ENCODE measurements at places on chromosomes 4 and X.

- DNase-seq: no peak
These were observed 949.9 kb downstream of the TECRL start for GRCh38 chr4:63459329-63459728.

DNA sequence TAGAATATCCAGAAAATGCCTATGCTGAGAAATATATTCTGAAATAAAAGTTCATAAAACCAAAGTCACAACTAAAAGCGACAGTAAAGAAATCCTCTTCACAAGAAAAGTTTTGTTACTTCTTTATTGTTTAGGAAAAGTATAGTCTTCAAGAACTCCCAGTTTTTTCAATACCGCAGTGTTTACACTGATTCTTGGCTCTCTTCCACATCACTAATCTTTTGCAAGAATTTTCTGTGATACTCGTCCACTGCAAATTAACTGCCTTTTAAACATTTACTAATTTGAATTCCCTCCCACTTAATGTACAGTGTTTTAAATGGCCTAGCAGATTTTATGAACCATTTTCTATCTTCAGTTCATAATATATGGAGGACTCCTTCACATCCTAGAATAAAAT lies 65.1 kb downstream of the HPGDS start:
- DNase-seq: no peak

- no peak for DNase-seq
These were observed 94.5 kb upstream of the GALNTL6 start for GRCh38 chr4:171718665-171719064.

DNA sequence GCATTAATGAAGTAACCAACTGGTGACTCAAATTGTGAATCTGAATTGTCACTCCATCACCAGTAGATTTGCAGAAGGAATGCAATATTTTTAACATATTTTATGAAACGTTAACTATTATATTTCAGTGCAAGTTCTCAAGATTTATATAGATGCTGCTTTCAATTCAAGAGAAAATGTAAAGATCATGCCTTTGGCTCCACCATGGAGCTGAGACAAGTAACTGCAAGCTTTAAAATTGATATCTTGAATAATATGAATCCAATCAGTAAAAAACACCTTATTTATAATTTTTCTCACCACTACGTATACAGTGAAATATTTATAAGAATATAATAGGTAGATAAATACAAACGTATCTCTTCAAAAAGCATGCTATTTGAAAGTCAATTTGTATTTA lies 27.8 kb upstream of the GALNTL6 start:
- no peak for DNase-seq

DNA sequence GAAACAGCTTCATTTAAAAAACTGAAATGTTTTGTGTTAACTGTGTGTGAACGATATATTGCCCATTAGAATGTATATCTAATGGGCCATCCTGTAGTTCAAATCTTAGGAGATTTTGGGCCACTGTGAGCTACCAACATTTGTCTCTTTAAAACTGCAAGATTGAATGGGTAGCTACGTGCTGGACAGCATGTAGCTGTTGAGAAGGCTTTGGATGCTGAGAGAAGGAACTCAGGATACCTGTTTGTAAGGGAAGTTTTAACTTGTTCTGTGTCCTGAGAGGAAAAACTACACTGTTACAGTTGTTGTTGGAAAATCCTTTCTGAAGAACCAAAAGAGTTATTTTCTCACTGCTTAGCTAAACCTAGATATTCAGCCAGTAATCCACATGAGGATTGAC lies 45.9 kb downstream of the PDLIM5 start:
- no peak for DNase-seq

- no peak for DNase-seq
These were observed 34.0 kb downstream of the HSD17B11 start for GRCh38 chr4:87356832-87357526.

DNA sequence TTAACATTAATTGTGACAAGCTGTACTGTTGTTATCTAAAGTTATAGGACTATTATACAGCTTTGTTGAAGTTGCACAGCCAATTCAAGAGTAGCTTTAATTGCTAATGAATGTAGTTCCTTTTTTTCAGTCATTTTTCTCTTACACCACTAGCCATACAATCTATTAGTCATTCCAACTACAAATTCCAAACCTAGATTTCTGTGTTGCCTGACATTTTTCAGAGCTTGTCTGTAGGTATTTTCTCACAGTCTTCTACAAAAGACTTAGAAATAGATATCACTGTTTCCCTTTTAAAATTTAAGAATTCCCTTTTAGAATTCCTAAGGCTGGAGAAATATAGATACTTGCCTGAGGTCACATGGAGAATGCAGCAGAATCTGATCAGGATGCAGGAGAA lies 307.0 kb upstream of the HS3ST1 start:
- DNase-seq: no peak

GRCh38 chr4:153036931-153037482 lies 100.9 kb downstream of the FHDC1 start:
- no peak for DNase-seq

GRCh38 chr4:37847311-37847884 lies 20.9 kb downstream of the PGM2 start:
- no peak for DNase-seq

DNA sequence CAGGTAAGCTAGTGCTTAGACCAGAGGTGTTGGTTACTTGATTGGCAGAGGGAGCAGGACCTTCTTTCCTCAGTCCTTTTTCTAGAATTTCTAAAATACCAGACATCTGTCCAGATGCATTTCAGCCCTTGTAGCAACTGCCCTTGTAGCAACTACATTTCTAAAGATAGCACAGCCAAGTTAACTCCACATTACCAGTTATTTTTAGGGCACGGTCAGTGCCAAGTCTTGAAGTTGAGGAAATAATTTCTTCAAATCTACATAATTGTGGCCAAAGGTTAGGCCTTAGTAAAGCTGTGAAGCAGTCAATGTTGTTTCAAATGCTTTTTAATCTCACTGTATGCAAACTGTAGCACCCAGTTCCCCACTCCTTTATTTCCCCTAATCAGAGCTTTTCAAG lies 62.9 kb downstream of the MID1IP1 start:
- no peak for DNase-seq

DNA sequence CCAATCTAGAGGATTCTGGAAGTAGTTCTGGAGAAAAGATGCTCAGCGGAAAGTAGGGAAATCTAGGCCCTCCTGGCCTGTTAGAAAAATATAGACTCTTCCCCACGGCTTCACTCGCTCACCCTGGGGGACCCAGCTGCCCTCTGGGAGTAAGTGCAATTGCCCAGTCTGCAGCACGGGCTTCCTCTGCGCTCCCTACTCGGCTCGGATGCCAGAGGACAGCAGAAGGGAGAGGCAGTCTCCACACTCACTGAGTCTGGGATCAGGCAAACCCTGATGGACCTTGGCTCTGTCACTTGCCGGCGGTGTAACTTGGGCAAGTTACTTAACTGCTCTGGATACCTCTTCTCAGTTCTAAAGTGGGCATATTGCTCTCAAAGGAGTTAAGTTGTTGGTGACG lies 2.1 kb downstream of the SHISA3 start:
- no peak for DNase-seq

GRCh38 chrX:11597479-11597878 lies 68.2 kb downstream of the ARHGAP6 start:
- no peak for DNase-seq

GRCh38 chr4:6465955-6466354 lies 6.5 kb downstream of the PPP2R2C start:
- no peak for DNase-seq

- DNase-seq: no peak
These were observed 4.7 kb downstream of the STOX2 start for GRCh38 chr4:183909801-183910200.

DNA sequence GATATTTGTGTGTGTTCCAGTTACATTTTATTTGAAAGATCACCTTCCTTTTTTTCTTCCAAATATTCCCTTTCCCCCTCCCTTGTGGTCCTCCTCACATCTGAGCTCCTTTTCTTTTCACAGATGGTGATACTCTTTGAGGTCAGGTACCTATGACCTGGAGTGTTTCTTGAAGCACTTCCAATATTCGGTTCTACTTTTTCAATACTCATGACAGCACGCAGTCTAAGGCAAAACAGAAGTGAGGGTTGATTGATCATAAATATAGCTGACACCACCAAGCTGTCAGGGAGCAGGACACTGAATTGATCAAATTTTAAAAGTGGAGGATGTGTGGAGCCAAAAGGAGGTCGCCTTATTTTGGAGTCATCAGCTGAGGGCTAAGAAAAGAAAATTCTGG lies 334.4 kb upstream of the MAGEB2 start:
- no peak for DNase-seq

DNA sequence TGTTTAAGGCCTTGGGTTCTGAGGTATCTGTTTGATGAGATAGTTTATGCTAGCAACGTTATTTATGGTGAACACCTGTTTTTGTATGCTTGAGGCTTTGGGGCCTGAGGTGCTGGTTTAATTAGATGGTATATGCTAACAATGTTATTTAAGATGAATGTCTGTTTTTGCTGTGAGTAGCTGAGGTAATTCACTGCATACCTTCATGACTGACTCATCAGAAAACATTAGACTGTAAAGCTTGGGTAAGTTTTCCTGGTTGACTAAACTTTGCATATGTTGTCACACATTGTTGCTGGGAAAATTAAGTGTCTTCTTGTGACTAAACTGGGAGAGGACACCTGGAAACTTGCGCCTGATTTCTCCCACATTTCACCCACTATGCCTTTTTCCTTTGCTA lies 1026.6 kb downstream of the RAPGEF2 start:
- DNase-seq: no peak

- no peak for DNase-seq
These were observed 19.1 kb upstream of the KIAA0232 start for GRCh38 chr4:6763330-6763851.

- DNase-seq: no peak
These were observed 6.5 kb downstream of the SPP1 start for GRCh38 chr4:87982036-87982435.

GRCh38 chr4:175509320-175509719 lies 302.7 kb downstream of the GPM6A start:
- DNase-seq: no peak

- DNase-seq: no peak
These were observed 317.6 kb downstream of the BCOR start for GRCh38 chrX:39779952-39780783.

GRCh38 chrX:16931371-16931770 lies 15.1 kb upstream of the REPS2 start:
- DNase-seq: no peak

DNA sequence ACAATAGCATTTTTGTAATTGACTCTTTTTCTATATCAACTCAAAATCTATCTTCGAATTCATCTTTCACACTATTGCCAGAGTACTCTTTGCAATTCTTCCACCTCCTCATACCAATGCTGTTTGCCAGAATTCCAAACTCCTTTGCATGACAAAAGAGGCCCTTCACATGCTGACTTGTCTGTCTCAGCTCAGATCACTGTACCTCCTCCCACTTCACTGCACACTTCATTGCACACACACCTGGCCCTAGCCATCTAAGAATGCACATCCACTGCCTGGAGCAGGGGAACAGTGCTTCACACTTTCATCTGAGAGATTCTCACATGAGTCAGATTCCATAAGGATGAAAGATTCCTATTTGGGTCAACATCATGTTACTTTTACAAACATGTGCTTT lies 56.5 kb downstream of the PRDM5 start:
- no peak for DNase-seq

DNA sequence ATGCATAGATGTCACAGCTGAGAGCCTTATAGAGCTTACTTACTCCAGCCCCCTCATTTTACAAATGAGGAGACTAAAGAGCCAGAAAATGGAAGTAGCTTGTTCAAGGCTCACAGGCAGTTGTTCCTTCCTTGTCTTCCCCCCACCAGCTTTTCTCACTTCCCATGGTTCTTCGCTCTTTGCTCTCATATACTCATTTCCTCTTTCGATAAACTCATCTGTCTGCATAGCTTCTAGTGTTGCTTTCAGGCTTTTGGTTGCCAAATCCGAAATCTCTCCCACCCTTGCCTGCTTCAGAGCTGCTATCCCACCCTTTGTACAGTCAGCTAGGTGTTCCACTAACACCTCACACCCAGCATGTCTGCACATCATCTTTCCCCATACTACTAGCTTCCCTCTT lies 25.0 kb upstream of the GJB1 start:
- no peak for DNase-seq

GRCh38 chrX:53606456-53606855 lies 80.1 kb downstream of the HUWE1 start:
- DNase-seq: no peak

DNA sequence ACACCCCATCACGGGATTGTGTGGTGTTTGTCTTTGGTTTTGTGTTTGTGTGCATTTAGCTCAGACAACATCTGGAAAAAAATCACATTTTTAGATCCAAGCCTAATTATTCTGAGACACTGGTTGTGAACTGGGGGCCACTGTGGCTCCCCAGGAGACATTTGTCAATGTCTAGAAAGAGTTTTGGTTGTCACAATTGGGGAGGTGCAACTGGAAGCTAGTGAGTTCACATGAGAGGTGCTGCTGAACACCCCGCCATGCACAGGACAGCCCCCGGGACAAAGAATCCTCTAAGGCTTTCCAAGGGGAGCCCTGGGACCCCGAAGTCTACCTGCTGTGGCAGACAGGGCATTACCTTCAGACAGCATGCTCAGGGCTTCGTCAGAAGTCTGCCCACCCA lies 26.5 kb downstream of the GPR143 start:
- DNase-seq: no peak

GRCh38 chr4:1175635-1176229 lies 3.3 kb upstream of the SPON2 start:
- DNase-seq: no peak

DNA sequence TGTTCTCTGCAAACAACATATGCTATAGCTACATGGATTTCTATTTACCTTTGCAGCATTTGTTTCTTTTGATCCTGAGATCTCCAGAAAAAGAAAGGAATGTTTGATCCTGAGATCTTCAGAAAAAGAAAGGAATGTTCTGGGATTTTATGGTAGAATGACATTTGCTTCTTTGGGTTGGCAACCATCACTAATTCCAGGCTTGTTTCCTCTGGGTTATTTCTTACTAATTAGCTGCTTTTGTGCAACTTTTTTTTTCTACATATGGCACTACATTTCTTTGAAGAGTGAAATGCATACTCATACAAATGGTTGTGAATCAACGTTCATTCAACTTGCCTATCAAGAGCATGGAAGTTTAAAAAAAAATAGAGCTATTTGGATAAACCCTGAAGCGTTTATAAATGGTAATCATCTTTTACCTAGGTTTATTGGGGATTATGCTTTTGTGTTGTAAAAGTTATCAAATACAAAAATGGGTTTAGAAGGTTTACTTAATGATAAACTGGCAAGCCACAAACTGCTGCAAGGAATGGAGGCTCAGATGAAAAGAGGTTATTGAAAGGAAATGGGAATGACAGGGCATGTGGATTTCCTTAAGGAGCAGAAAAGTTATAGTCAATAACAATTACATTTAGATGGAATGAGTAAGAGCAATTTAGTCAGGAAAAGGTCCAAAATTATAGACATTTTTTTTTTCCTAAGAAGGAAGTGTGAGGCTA lies 95.6 kb upstream of the PCDH18 start:
- DNase-seq: no peak
